NCI-H226 (cell line): ENCODE measurements at places on chromosomes 11 and 22.

DNA sequence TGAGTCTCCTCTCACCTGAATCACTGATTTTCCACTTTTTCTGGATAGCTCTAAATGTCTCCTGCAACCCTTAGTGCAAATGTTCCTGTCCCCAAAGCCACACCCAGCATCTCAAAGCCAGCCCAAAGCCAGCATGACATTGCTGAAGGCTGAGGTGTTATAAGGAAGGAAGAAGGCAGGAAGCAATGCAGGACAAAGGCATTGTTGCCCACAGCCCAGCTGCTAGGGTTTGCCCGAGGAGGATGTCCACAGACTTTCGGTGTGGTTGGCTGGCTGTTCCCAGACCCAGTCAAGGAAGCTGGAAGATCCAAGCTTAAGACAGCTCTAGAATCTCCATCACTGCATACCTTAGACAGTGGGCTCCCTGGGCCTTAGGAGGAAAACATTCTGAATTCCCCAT, 23.5 kb downstream of the CHST1 start:
- DNase-seq = no peak

- DNase-seq = peak; percentile 51
Measured at GRCh38 chr11:64400102-64400501, 41.1 kb downstream of the RPS6KA4 start.

DNA sequence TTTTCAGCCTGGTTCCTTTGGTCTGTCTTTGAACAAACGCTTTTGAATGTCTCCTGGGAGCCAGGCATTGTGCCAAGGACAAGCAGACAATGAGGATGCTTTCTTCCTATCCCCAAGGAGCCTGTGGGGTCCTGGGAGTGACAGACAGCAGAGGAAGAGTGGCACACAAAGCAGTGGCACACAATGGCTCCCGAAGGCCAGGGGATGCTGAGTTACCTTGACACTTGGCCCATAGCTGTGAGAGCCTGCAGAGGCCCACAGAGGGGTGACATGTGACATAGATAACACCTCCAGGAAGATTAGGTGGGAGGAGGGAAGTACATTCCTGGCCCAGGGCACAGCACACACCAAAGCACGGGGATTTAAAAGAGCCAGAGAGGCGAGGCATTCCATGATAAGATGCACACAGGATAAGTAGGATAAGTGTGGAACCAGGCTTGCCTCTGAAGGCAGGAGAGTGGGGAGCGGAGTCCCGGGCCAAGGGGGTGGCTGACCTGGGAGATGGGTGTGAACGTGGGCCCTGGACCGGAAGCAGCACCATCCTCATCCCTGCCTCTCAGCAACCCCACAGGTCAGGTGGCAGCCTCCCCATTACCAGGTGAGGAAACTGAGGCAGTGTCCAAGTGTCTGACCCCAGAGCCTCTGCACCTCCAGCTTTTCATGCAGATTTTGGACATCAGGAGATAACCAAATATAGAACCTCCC, 6.3 kb downstream of the UPB1 start:
- no peak for DNase-seq

DNA sequence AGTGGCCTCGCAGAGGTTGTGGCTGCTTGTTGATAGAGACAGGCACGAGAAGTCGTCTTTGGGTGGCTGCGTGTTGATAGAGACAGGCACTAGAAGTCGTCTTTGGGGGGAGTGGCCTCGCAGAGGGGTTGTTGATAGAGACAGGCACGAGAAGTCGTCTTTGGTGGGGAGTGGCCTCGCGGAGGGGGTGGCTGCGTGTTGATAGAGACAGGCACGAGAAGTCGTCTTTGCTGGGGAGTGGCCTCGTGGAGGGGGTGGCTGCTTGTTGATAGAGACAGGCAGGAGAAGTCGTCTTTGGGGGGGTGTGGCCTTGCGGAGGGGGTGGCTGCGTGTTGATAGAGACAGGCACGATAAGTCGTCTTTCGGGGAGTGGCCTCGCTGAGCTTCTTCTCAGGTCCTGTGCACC, 328.8 kb downstream of the TBC1D22A start:
- DNase-seq = no peak

DNA sequence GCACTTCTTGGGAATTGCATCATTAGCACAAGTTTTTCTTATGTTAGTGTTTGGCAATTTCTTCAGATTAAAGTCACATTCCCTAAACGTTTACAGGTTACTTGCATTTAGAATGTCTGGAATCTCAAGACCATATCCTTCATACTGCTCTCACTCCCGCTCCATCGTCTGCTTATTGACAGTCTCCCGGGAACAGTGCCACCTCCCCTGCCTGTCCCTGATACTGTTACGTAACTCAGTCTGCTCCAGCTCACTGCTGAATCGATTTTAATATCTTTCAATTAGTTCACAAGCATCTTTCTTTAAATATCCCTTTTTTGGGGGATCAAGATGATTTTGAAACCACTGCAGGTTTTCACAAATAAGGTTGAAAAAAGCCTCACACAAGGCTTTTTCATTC, 48.2 kb downstream of the GLYATL2 start:
- DNase-seq = no peak

- no peak for DNase-seq
Measured at GRCh38 chr11:12997168-12997567, 11.9 kb upstream of the RASSF10 start.

DNA sequence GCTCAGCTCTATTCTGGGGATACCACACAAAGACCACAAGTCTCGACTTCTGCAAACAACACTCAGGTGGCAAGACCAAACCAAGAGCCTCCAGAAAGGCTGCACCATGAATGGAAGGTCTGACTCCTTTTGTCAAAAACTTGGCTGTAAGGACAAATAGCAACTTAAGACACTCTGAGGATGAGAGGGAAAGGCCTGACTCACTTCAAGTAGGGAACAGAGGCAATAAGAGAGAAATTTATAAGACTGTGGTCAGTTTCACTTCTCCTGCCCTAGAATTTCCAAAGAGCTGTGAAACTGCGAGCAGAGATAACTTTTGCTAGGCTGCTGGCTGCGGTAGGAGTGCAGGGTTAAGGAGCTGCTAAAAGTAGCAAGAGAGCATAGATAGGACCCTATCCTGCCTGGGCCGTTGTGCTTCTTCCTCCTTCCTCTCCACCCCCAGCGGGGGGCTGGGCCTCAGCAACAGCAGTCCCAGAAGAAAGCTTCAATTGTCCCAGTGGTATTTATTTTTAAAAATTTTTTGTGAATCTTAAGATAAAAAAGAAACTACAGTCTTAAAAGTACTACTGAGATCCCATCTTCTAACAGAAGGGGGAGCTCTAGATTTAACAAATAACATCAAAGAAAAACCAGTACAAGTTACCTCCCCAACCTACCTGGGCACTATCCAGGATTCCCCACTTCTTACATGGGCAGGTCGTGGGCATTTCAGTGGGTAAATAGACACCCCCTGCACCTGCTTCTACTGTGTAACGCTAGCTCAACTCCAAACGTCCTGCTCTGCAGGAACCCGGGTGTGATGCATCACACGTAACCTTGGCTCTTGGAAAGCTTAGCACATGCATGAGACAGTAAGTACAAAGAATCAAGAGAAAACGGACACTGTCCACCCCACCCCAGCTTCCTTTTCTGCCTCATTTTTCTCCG, 66.4 kb downstream of the SGSM3 start:
- no peak for DNase-seq

DNA sequence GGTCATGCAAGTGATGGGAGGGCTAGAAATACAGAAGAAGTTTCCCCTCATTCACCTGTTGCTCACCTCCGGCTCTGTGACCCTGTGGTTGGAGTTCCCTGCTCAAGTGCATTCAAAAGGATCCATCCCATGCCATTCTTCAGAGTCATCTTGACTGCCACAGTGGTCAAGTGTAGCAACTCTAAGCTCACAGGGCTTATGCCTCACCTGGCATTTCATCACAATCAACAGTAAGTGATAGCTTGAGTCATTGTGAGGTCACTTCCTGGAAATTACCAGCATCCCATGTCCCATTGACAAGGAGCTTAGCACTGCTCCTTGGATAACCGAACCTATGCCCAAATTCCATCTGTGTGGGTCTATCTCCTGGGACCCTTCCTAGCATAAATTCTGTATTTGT, 55.6 kb downstream of the OR4C45 start:
- DNase-seq = no peak

DNA sequence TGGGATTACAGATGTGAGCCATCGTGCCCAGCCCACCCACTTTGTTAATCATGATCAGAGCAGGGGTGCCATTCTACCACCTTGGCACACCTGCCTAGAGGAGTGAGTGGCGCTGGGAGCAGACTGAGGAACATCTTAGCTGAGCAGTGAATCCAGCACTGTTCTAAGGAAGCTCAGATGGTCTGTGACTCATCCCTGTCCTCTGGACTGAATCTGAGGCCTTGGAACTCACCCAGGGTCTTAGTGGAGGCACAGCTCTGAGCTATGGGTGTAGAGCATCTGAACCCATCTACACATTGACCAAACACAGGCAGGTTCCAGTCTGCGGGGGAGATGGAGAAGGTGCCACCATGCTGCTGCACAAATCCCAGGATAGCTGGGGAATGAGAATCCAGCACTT, 14.9 kb downstream of the PGAP2 start:
- DNase-seq = peak; percentile 57

- no peak for DNase-seq
Measured at GRCh38 chr22:22422629-22423112, 85.9 kb downstream of the ZNF280B start.

DNA sequence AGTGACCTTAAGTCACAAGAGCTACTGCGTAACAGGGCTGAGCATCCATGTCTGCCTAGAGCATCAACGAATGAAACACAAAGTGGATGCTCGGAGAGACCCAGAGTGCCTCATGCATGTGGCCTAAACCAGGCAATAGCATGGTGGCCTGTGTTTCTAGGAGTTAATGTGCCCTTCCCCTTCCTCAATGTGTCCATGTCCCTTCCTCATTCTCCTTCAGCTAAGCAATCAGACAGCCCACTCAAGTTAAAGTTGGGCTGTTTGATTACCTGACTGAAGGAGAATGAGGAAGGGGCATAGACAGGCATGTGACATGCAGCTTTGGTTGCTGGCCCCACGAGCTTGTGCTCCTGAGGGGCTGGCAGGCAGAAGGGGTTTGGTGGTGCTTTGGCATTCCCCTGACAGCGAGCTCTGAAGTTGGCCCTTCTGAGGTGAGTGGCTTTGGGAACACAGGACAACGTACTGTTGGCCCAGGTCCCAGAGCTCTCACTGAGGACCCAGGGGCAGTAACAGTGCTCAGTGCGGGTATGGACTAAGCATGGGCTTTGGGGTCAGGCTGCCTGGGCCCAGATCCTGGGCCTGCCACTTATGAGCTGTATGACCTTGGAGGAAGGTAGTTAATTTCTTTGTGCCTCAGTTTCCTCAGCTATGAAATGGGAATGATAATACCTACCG, 46.7 kb downstream of the IRAG1 start:
- DNase-seq = no peak

DNA sequence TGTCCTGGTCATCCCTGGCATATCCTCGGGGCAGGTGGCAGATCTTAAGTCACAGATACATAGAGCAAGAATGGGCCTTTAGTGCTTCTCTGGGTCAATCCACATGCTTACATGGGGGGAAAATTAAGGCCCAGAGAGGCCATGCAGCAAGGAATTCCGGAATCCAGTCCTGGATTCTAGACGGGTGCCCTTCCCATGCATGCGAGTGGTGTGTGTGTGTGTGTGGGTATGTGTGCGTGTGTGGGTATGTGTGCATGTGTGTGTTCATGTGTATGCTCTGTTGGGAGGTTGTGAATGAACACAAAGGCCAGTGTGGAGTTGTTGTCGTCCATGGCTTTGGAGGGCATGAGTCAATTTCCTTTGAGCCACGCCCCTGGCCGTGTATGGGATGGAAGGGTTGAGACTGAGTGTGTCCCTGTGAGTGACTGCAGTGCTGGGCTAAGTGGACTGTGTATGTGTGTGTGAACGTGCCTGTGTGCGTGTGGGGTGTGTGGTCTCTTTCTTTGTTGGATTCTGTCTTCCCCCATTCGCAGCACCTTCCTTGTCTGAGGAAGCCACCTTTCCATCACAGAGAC, 33.4 kb upstream of the EIF3D start:
- no peak for DNase-seq

DNA sequence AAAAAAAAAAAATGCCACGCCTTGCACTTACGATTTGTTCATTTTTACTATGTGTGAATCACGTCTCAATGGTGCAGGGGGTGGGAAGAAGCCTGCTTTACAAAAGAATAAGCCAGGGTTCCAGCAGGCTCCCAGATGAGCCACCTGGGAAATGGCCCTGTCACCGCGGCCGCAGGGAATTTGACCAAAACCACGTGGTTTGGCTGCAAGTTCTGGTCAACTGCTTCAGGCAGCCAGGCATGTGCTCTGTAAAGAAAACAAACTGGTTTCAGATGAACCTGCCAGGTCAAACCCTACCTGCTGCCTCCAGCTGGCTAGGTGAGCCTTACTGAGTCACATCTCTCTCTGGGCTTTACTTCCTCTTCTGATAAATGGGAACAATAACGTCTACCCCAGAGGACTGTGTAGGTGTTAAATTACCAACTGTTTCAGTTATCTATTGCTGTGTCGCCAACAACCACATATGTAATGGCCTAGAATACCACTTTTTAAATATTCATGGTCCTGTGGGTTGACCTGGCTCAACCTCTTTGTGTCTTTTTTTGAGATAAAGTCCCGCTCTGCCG, 30.5 kb upstream of the GCAT start:
- no peak for DNase-seq
